ENCODE measurements at places on chromosomes 5 and 9. TPM values are rescaled to one million over a fixed set of nuclear protein-coding genes. Genes with fewer than 3 reads are reported as not detected.

GRCh38 chr5:89457411-89458331, 574.7 kb upstream of the MEF2C start:
- DNase-seq, result peak; percentile 91

The JADE2 gene
- 28.0 TPM for total RNA-seq

DNA sequence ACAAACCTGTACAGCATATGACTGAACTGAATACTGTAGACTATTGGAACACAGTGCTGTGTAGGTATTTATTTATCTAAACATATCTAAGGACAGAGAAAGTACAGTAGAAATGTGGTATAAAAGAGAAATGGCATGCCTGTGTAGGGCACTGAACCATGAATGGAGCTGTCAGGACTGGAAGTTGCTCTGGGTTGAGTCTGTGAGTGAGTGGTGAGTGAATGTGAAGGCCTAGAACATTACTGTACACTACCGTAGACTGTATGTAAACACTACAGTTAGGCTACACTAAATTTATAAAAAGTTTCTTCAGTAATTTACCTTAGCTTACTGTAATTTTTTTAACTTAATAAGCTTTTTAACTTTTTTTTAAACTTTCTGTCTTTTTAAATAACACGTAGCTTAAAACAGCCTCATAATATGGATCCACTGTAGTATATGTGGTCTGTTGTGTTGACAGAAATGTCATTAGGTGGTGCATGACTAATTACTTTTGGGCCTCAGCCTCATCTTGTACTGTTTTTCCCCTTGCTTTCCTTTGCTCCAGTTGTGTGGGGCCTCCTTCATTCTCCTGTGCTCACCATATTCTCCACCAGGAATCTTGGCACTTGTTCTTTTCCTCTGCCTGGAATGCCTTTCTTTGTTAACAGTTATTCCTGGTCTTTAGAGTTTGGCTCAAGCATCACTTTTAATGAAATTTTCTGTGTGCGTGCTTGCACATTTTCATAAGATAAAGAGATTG, 8.8 kb downstream of the SPIN1 start:
- DNase-seq, result peak; percentile 94

The SPINK13 gene
- not detected for total RNA-seq

DNA sequence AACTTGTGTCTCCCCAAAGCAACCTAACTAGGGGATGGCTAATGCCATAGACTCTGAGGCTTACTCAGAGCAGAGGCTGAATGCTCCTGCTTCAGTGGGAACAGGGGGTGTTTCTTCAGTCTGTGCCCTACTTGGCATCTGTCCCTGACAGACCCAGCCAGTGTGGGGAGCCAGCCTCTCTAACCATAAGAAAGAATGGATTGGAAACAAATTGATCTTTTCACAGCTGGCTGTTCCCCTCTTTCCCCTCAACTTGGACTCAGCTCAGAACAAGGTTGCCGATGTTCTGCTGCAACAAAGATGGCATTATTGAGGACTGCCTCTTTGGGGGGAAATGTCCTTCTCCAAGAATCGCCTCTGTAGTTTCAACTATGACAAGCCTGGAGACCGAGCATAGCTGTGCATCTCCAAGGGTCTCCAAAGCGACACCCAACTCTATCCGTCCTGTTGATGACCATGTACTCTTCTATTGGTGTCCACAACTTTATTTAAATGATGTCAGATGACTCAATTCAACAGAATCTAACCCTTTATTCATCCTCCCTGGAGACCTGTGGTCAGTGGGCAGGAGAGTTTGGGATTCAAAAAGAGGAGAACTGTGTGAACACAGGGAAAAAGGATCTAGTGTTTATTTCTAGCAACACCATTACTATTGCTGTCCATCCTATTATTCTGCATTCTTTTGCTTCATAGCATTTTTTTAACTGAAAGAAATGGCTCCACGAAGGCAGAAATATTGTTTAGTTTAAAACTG, 24.7 kb upstream of the TNC start:
- peak; percentile 34 for DNase-seq

- peak; percentile 51 for DNase-seq
Observed at GRCh38 chr9:1005043-1005667, 28.7 kb downstream of the DMRT3 start.

DNA sequence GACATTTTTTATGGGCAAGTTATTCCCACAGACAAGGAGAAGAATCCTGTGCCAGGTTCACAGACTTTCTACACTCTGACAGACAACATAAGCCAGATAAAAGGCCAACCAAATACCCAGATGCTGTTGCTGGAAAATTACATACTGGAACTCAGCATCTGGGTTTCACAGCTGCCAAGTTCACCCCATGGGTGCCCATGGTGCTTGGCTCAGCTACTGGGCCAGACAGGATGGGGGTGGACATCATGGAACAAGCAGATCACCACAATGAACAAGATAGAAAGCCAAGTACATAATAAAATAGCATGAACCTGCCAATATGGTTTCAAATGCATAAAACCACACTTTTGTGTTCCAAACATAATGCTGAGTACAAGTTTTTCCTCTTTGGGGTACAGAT, 999.8 kb downstream of the NR2F1-AS1 start:
- DNase-seq, result peak; percentile 5

The PTTG1 gene
- 107 TPM for total RNA-seq
